OCI-M1 (cell line): ENCODE measurements at places on chromosomes 3 and 15.

- DNase-seq, result peak; percentile 62
Observed at GRCh38 chr3:129182390-129183185, 1.1 kb downstream of the CNBP start.

- DNase-seq, result peak; percentile 17
Observed at GRCh38 chr3:72376956-72377710, 471.1 kb downstream of the SHQ1 start.

DNA sequence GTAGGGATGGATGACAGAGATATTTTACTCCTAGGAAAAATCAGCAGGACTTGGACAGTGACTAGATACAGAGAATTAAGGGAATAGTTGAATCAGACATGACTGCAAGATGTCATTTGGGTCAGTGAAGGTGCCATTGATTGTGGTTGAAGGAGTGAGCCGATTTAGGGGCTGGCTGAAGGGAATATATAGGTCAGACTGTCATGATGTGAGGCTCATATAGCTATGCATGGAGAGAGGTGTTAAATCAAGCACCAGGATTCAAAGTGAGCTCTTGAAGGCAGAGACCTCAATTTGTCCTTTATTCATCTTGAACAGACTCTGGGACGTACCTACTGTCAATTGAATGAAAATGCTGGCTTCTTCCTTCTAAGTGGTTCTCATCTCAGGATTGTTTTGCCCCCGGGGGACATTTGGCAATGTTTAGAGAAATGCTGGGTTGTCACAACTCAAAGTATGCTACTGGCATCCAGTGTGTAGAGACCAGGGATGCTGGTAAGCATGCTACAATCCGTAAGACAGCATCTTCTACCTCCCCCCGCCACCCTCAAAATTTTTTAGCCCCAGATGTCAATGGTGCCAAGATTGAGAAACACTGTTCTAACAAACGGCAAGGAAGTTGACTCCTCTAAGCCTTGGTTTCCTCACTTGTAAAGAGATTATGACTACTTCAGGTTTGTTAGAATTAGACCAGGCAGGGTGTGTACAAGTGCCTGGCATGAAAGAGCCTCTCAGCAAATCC is 7.8 kb downstream of the ATP2C1 start:
- DNase-seq, result no peak

- no peak for DNase-seq
Observed at GRCh38 chr15:39066677-39067076, 502.1 kb upstream of the RASGRP1 start.

DNA sequence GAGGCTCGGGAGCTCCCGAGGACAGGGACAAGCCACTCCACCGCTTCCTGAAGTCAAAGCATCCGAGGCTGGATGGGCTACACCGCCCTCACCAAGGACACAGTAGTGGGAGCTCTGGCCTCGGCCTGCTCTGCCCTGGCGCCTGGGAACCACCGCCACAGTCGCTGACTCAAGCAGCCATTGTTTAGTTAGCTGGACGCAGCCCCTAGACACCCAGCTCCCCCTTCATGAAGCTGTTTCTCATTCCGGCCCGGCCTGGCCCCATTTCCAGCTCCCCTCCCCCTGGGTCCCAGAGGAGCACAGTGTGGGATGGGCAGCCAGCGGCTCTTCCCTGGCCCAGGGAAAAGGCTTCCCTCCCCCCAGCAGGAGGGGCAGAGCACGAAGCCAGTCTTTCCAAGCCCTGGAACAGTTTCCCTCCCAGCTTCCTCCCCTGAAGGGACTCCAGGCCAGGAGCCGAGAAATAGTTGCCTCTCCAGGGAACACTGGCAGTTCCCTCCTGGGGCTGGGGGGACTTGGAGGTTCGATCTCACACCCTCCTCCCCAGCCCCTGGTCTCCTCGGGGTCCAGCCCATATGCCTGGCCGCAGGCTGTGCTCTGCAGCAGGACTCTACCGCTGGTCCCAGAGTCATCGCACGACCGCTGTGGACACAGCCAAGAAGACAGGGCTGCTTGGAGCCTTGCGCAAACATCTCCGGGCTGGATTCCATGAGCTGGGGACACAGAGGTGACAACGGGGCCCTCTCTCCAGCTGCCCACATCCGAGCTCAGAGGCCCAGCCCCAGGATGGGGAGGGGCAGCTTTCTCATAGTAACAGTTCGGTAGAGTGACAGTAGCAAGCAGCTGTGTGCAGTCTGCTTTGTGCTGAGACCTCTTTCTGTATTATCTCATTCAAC is 10.0 kb downstream of the PLXND1 start:
- no peak for DNase-seq

DNA sequence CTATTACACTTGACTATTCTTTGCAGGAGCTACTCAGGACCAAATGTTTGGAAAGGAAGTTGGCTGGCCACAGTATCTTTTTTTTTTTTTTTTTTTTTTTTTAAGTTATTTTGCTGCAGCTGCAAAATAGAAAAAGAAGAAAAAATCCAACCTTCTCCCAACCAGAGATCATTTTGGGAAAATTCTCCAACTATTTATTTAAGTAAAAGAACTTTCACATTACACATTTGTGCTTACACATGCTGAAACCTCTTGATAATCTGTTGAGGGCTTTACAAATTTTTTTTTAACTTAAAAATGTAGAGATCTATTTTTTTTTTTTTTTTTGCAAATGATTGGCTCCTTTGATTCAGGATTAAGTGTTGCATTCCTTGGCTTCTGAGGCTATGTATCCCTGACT is 148.0 kb downstream of the POLR2M start:
- DNase-seq, result no peak

DNA sequence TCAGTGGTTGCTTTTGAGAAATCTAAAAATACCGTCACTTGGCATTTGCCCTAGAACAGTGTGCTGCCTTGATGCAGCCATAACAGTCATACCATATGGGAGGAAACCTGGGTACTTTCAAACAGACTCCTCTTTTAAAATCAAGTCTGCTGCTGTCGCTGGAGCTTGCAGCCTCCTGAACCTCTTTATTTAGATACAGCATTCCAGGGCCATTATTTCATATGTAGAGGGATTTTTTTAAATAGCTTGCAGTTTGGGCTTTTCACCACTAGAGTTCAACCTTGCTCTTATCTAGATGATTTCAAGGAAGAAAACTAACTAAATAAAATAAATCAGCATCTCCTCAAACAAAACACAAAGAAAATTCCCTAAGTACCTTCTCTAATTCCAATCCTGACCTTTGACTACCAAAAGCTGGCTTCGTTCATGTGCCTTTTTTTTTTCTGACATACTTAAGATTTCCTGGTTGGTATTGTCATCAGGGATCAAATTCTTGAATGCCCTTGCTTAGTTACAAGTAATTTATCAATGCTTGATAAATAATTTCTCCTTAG is 111.6 kb downstream of the KBTBD8 start:
- peak; percentile 44 for DNase-seq

DNA sequence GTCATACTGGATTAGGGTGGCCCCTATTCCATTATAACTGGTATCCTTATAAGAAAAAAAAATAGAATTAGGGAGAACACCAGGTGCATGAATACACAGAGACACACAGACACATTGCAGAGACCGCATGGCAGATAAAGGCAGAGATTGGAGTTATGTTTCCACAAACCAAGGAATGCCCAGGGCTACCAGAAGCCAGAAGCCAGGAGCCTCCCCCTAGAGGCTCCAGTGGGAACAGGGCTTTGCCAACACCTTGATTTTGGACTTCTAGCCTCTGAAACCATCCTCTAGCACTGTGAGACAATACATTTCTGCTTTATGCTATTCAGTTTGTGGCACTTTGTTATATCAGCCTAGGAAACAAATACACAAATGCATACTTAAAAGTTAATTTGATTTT is 10.4 kb downstream of the GOLM2 start:
- peak; percentile 30 for DNase-seq

DNA sequence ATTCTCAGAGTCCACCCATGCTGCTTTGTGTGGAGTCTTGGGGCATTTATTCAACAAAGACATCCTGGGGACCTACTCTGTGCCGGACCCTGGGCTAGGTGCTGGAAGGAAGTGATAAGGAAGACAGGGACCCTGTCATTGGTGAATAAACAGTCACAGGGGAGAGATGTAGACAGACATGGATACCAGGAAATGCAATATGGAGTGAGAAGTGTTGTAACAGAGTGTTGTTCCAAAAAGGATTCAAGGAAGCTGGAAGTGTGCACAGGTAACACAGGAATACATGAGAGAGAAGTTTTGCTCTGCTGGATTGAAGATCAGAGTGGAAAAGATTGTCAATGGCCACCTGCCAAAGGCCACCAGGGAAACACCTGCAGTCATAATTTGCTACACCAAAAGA is 89.0 kb downstream of the PDCD6IP start:
- DNase-seq, result no peak

DNA sequence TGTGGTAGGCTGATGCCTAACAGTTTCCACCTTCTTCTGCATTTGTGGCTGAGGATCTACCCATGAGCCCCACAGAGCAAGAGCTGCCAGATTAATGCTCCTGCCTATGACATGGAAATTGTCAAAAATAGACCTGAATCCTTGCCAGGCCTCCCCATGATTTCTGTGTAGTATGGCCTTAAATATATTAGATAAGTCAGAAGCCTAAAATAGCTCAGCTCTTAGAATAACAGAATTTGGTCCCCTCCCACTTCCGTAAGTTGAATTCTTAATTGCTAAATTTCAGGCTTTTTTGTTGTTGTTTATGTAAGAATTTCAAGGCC is 129.0 kb downstream of the SERPINI1 start:
- peak; percentile 35 for DNase-seq

GRCh38 chr15:76084256-76084655 is 24.5 kb downstream of the TMEM266 start:
- peak; percentile 3 for DNase-seq

GRCh38 chr15:90691369-90691768 is 25.8 kb upstream of the BLM start:
- no peak for DNase-seq

- DNase-seq, result no peak
Observed at GRCh38 chr3:161415506-161416231, 44.4 kb upstream of the SPTSSB start.

DNA sequence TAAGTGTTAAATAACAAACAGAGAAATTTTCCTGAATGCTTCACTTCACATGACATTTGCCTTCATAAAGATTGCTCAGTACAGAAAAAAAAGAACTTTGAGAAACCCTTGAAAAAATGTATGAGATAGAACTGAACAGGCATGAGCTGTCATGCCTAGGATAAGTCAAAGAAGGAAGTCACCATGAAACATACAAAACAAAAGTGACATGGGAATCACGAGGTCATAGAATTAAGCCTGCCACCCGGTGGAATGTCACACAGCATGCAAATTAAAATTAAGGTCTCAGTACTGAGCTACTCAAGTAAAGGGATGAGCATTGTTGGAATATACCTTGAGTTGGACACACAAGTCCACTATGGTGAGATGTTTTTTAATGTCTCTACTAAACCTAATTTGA is 652.5 kb upstream of the NECTIN3 start:
- peak; percentile 73 for DNase-seq

DNA sequence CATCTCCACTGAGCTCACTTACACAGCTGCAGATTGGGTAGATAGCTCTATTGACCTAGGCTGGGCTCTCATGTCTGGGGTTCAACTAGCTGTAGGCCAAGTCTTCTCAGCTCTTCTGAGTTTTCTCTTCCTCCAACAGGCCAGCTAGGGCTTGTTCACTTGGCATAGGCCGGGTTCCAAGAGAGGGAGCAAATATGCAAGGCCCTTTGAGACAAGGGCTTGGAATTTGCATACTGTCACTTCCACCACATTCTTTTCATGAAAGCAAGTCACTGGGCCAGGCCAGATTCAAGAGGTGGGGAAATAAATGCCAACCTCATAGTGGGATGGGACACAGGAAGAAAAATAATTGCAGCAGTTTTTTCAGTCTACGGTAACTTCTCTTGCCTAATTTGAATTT is 25.2 kb downstream of the PIGB start:
- no peak for DNase-seq

DNA sequence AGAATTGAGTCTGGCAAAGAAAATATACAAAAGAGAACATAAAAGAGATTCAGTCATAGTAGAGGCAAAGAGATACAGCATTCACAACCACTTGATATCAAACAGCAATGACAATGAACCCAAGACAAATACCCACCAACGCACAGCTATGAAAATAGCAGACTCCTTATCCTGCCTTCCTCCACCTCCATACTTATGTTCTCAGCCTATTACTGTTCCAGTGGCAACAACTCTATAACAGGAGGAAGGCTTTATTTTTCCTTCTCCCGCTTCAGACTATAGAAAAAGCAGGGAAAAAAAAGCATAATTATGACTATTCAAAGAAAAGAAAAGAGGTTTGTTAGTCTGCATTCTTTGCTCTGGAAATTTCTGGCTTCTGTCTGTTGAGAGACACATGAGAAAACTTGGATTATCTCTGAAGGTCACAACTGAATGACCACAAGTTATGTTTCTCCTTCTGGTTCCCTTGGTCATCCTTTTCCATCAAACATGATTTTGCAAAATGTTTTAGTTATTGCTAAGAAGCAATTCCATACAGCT is 81.2 kb upstream of the PLXND1 start:
- DNase-seq, result no peak

DNA sequence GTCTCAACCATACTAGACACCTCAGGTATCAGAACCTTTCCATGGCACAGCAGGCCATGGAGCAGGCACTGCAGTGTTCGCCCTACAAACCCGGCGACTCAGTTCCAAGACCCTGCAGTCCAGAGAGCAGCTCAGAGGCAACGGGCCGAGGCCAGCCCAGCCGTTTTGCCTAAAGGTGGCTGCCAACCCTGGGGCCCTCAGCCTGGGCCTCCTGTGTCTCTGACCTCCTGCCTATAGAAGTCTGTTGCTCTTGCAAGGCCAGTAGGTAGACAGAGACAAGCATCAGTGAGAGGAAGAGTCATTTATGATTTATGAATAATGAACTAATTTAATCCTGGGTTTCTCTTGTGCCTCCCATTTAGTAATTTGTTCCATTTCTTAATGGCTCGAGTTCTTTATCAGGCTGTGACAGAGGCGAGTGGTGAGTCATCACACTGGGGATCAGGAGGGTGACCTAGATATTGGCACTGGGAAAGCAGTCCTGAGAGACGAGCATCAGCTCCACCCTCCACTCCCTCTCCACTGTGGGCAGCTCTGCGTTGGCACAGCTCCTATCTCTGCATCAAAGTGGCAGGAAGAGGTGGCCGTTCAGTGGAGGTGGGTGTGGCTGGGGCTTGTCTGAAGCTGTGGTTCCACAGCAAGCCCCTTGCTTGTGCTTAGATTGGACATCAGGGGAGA is 79.8 kb downstream of the ABHD5 start:
- peak; percentile 91 for DNase-seq

DNA sequence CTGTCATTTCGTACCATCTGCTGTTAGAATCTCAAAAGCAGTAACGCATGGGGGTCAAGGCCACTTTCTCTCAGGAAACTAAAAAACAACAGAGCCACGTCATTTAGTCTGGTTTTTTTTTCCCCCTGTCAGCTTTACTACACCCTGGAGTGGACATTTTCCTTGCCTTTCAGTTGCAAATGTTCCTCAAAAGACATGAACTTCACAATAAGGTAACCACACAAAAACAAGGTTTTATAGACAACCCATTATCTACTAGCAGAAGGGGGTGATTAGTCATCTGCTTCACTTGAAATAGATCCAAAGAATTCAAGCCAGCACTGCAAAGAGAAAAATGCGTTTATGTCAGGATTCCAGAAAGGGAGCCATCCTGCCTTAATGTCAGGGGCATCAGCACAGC is 171.8 kb upstream of the CDIN1 start:
- peak; percentile 48 for DNase-seq
